ENCODE measurements at places on chromosomes 1 and 21. TPM values are rescaled to one million over a fixed set of nuclear protein-coding genes. Genes with fewer than 3 reads are reported as not detected.
A peak's percentile ranks its signal among the peaks of the same experiment; 100 is the strongest.

DNA sequence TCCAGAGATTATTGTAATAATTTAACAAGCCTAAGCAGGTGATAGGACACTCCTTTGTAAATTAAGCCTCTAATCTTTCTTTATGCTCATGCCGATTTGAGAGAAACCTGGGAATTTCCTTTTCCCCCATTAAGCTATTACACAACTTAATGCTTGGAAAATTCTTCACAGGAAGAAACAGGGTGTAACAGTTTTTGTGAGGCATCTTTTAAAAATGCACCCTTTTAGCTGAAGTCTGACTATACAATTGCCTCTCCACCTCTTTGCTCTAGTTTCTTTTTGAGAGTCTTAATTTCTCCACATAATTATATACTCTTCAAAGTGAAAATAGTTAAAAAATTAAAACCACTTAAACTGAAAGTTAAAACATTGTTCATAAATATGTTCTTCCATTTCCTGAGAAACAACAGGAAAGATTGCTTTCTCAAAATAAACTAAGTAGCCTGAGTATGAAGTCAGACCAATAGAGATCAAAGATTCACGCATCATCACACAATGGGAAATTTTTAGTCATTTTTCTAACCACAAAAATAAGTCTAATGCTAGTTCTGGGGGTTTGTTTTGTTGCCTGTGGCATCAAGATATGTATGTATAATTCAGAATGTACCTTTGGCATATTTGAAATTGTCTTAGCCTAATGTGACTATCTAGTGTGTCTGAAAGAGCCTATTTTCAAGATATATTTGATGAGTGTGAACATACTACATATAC lies 34.7 kb downstream of the LRRC8D start:
- no peak for DNase-seq

- no peak for DNase-seq
These were observed 11.8 kb downstream of the SLC6A9 start for GRCh38 chr1:44019466-44019948.

GRCh38 chr1:54362881-54363340 lies 43.3 kb downstream of the SSBP3 start:
- DNase-seq = no peak

CDC7 gene
- total RNA-seq = 9.1 TPM

GRCh38 chr1:7916501-7916830 lies 24.2 kb downstream of the TNFRSF9 start:
- no peak for DNase-seq

C1QA gene
- 0.55 TPM for total RNA-seq

DNA sequence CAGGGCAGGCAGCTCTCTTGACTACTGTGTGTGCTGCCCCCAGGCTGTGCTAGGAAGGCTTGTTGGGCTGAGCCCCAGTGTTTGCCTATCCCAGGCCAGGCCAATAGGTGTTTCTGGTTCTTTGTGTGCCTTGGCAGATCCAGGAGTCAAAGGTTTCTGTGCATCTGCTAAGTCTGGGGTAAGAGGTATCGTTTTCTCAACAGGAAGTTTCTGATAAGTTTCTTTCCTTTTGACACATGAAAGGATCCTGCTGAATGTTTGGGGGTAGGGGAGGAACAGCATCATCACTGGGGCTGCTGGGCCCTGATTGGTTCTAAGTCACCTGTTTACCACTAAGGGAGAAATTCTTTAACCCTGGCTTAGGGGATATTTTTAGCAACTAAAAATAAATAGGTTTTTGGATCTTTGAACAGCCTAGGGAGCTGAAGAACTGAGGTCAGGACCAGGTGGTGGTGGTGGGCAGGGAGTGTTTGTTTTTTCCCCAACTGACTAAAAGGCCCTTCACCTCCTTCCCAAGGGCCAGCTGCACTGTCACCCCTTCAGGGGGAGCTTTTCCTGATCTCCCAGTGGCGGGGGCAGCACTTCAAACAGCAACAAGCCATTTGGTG lies 85.1 kb downstream of the KCNN3 start:
- DNase-seq = peak; percentile 81

GRCh38 chr1:224267925-224268324 lies 62.0 kb downstream of the NVL start:
- DNase-seq = no peak

DNA sequence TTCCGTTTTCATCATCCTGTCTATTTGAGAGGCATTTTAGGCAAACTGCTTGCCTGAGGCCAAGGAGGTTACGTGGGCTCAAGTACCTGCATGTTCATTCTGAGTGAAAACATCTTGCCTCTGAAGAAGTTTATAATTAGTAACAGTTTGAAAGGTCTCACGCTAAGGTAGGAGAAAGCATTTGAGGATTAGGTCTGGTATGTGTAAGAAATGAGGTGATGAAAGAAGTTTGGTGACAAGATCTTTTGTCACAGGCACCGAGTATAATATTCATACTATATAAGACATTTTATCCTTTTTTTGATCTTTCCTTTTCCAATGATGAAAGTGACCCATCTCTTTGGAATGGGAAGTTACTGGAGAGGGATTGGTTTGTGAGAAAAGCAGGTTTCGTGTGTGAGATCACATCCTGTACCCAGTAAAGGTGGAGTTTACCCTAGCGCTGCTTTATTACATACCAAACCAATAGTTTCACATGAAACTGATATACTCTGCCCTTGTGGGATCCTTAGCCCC lies 98.7 kb upstream of the PDC start:
- DNase-seq = no peak

PRKAA2 gene
- not detected for total RNA-seq

DNA sequence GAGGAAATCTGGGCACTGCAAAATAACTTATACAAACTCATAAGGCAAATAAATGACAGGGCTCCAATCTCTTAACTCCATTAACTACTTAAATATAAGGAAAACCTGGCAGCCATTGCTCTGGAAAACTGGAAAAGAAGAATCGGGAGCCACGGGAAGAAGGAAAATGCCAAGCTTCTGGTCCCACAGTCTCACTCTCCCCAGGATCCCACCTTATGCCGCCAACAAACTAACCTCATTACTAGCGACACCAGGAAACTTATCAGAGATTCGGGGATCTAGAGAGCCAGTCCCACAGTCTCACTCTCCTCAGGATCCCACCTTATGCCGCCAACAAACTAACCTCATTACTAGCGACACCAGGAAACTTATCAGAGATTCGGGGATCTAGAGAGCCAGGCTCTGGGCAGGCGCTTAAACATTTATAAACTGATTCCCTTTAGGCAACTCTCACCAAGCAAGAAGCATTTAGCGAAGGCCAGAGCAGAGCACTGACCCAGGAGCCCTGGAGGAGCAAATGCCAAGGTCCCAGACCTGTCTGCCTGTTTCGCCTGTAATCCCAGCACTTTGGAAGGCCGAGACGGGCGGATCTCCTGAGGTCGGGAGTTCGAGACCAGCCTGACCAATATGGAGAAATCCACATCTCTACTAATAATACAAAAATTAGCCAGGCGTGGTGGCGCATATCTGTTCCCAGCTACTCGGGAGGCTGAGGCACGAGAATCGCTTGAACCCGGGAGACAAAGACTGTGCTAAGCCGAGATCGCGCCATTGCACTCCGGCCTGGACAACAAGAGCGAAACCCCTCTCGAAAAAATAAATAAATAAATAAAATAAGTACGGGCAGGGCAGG lies 720 bp downstream of the PSMB2 start:
- DNase-seq = no peak

- DNase-seq = no peak
These were observed 53.7 kb downstream of the TP53BP2 start for GRCh38 chr1:223792046-223792445.

GRCh38 chr1:2373551-2374251 lies 17.7 kb downstream of the MORN1 start:
- peak; percentile 56 for DNase-seq

GRCh38 chr1:162375463-162375862 lies 1.2 kb downstream of the SPATA46 start:
- no peak for DNase-seq

PTPN14 gene
- total RNA-seq = not detected

- DNase-seq = no peak
These were observed 93.8 kb downstream of the DMRTA2 start for GRCh38 chr1:50329332-50329932.

NBPF9 gene
- total RNA-seq = 52.5 TPM

GRCh38 chr1:3186526-3186921 lies 117.5 kb downstream of the PRDM16 start:
- no peak for DNase-seq

DMRTA2 gene
- not detected for total RNA-seq

TMCC2 gene
- total RNA-seq = 3.9 TPM

- no peak for DNase-seq
These were observed 80.6 kb upstream of the SLFNL1 start for GRCh38 chr1:41101950-41102607.

C1orf122 gene
- 15.1 TPM for total RNA-seq

DNA sequence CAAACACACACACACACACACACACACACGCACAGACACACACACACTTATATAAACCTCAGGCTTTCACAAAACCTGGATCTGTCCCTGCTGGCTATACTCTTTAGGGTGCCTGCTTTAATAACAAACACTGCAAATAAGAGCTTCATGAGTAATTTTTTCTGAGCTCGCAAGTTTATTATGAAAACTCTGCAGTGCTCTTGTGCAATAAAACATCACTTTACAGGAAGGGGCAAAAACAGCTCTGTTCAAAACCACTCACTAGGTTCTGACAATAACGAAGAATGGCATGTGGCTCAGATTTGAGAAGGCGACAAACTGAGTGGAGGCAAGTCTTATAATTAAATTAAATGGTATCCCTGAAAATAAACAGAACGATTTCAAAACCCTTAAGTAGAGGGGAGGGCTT lies 42.6 kb upstream of the CTPS1 start:
- DNase-seq = no peak

PRSS38 gene
- total RNA-seq = not detected

SMG5 gene
- 68.9 TPM for total RNA-seq

DNA sequence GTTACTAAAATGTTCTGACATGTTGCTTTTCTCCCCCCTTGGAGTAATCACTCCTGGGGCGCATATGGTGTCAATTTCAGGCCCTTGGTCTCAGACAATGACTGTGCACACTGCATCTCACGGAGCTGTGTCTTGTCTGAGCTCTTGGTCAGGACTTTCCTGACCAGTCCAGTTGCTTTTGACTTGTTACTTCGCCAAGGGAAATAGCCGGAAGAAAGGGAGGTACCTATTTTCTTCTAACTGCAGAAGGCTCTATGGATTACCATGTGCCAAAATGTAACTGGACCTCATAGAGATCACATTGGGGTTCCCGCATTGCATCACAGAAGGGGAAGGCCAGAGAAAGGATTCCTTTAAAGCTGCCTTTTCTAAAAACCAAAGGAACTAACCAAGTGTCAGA lies 68.6 kb downstream of the SPAG17 start:
- no peak for DNase-seq

HHIPL2 gene
- total RNA-seq = 0.47 TPM

- DNase-seq = no peak
These were observed 177.5 kb downstream of the ROR1 start for GRCh38 chr1:63951059-63951946.

DNA sequence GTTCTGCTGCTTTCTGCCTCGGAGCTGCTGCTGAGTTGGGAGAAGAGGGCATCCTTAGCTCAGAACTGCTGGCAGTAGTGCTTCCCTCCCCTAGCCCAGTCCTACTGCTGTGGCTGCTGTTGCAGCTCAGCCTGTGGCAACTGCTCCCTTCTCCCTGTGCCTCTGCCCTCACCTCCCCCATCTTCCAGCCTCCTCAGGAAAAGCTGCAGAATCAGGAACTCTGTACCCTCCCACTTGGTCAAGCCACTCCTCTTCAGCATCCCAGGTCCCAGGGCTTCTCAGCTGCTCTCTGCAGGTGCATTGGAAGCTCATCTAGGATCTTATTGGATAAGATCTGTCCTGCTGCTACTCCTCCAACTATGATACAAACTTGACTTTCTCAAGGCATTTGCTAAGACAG lies 316.7 kb downstream of the BRINP2 start:
- DNase-seq = no peak

- no peak for DNase-seq
These were observed 6.7 kb downstream of the KHDRBS1 start for GRCh38 chr1:32020339-32020738.

GRCh38 chr1:178739285-178740045 lies 14.4 kb downstream of the RALGPS2 start:
- no peak for DNase-seq

JAM2 gene
- total RNA-seq = 0.23 TPM

SPATA46 gene
- not detected for total RNA-seq

DNA sequence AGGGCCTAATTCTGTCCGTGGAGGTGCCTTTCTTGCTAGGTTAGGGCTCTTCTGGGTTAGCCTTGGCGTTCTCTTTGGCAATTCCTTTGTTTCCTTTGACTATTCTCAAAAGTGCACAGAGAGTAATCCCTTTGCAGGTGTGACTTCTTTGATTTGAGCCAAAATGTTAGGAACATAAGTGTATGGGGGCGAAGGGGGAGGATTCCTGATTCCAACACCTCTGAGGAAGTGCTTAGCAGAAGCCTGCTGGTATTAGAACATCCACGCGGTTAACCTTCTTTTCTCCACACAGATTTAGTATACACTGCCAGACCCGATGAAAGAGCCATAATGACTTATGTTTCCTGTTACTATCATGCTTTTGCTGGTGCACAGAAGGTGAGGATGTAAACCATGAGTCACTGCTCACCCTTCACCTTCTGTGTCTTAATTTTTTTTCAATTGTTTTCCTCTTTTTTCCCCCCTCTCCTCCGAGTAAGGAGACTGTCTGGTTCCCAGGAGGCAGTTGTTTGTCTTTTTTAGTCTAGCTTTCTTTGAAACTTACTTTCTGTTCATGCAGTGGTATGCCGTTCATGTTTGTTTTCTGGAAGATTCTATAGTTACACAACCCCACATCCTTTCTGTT lies 48.0 kb downstream of the ACTN2 start:
- DNase-seq = no peak
